ENCODE measurements at places on chromosomes 5 and 9.

- no peak for DNase-seq
Observed at GRCh38 chr5:150341331-150341730, 16.2 kb upstream of the TCOF1 start.

GRCh38 chr5:68424799-68425537 lies 209.4 kb downstream of the PIK3R1 start:
- DNase-seq: peak; percentile 20

- no peak for DNase-seq
Observed at GRCh38 chr5:39675676-39676075, 250.9 kb upstream of the DAB2 start.

- DNase-seq: no peak
Observed at GRCh38 chr9:134659688-134660131, 18.1 kb downstream of the COL5A1 start.

GRCh38 chr9:89808756-89809181 lies 204.0 kb downstream of the GADD45G start:
- peak; percentile 74 for DNase-seq

GRCh38 chr9:135135929-135136315 lies 48.5 kb downstream of the OLFM1 start:
- DNase-seq: no peak

DNA sequence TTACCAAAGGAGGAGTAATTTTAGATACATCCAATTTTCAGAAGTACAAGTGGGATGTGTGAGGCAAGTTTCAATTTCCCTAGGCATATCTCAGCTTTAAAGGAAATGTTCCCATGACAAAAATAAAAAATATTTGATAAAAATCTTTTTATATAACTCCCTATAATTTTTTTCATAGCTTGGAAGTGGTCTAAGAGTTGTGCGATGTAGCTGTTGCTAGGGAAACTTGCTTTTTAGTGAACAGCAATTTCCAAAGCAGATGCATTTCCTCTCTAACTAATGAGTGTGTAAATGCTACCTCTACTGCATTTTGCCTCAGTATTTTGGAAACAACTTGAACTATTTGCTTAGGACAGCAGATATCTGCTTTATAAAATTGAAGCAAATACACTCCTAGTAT lies 39.6 kb downstream of the MACIR start:
- DNase-seq: no peak

DNA sequence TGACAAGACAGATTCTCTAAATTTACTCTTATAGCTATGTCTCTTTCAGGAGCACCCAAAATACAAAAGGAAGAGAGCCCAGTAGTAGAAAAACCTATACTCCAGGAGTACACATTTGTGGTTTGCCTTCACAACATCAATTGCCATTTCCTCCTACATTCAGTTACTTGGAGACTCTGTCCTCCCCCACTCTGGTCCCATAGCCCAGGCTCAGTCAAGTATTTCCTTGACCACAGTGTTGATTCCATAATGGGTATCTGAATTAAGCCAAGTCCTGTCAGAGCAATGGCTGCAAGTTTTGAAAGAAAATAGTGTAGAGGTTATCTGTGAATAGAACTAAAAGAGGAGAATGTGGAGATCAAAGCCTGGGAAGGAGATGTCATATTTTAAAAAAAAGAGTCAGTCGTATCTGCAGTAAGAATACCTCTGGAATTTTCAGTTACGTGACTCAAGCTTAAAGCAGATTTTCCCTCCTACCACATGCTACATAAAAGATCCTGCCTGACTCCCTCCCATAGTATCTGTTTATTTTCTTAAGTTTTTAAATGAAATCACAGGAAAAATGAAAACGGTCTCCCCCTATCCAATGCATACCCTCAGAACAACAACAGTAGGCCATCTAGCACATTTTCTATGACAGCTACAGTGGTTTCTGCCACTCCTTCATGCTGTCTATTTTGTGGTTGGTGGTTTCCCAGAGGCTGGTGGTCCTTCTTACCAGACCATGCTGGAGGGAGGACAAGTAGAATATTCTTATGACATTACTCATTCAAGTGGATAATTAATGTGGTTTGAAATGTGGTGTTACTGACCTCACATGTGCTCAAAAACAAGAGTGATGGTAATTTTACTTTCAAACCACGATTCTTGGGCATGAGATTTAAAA lies 249.7 kb upstream of the TMEM161B start:
- no peak for DNase-seq

GRCh38 chr9:131738293-131739132 lies 1.4 kb downstream of the RAPGEF1 start:
- peak; percentile 65 for DNase-seq

GRCh38 chr9:114372921-114373448 lies 14.8 kb downstream of the AKNA start:
- DNase-seq: no peak

DNA sequence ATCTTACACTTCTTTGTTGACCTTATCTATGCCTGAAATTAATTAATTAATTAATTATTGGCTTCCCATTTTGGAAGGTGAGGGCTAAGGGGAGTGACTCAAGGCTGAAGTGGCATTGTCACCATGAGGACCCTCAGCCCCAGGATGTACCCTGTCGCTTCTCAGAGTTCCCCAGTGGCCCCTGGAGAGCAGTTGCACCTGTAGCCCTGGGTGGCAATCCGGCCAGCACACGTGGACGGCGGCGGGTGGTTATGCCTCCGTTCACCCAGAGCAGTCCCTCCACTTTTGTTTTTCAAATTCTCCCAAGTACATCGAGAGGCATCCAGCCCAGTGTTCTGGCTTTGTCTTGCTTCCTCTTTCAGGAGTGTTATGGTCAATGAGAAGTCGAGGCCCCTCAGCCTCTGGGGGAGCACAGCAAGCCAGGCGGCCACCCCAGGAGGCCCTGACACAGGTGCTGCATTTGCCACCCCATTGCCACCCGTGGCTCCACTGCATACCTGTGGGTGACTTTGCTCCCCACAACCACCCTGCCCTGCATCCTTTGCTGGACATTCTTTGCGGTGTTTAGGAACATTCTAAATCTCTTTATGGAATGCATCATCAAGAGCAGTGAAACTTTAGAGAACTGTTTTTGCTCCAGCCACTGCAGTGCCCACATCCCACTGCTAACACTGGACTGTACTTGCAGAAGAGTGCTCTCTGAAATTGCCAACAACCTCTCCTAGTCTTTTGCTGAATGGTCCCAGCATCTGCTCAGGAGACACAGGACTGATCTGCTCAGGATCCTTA lies 11.5 kb upstream of the IRX2 start:
- no peak for DNase-seq

- no peak for DNase-seq
Observed at GRCh38 chr5:167965710-167966109, 325.7 kb upstream of the WWC1 start.

DNA sequence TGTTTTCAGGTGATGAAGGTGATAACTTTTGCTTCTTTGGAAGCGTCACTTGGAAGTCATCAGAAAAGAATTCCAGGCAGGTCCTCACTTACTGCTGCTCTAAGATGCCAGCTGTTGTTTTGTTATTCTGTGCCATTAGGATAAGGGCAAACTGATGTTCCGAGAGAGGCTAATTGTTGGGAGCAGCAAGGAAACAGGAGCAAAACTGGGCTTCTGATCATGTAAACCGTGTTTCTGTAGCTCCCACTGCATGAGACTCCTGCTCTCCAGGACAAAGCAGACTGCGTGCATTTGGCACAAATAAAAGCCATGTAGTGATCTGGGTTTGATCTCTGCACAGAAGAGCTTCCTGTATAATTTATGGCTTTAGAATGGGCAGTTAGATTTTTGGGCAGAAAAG lies 248.2 kb downstream of the MAN2A1 start:
- no peak for DNase-seq

GRCh38 chr9:11931109-11931508 lies 762.1 kb upstream of the TYRP1 start:
- DNase-seq: no peak

GRCh38 chr5:124951661-124952060 lies 205.2 kb upstream of the ZNF608 start:
- no peak for DNase-seq

- DNase-seq: no peak
Observed at GRCh38 chr9:125633116-125633745, 73.8 kb downstream of the MAPKAP1 start.

DNA sequence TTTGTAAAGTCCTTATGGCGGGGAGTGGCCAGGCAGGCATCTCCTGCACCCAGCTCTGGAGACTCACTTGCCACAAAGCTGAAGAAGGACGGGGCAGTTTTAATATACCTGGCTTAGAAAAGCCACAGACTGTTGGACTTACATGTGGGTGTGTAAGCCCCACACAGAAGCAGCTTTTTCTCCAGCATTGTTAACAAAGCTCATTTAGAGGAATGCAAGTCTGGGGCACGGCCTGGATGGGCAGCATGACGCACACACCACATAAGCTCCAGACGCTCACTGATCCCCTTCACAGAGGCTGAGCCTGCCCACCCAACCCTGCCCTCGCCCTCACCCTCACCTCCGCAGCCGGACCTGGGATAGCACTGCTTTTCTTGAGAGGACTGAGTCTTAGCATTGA lies 58.0 kb upstream of the PDE8B start:
- DNase-seq: no peak

- DNase-seq: no peak
Observed at GRCh38 chr9:99249619-99250018, 27.5 kb downstream of the SEC61B start.

DNA sequence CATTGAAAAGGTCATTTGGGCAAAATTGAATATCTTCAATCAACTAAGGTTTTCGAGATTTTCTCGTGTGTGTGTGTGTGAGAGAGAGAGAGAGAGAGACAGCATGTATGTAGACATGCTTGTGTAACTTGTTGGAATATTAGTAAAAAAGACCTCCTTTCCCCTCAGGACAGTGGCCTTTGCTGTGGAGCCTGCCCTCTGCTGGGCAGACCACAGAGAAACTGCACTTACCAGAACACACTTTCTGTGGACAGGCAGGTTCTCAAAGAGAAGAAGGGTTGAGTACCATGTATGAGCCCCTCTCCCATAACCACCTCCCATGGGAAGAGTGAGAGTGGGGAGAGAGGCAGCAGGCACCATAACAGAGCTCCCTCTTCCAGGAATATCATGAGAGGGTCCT lies 45.6 kb downstream of the CFAP90 start:
- no peak for DNase-seq

GRCh38 chr5:163838738-163839137 lies 333.3 kb downstream of the MAT2B start:
- DNase-seq: no peak

DNA sequence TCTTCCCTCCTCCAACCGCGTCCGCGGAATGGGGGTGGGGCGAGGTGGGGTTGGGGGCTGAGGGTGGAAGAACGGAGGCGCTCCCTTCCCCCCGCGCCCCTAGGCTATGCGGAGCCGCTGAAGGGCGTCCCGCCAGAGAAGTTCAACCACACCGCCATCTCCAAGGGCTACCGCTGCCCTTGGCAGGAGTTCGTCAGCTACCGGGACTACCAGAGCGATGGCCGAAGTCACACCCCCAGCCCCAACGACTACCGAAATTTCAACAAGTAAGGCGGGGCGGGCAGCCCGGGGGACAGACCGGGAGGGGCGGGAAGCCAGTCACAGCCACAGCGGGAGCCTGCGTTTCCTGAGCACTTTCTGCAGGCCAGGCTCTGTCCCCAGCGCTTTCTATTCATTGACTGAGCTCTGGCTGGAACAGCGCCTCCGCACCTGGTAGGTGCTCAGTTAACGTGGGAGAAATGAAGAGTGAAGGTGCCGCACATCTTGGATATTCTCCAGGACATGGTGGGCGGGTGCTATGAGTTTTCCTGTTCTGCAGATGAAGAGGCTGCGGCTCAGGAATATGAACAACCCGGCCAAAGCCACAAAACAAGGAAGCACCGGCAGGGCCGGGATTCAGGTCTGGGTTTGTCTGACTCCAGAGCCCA lies 11.3 kb downstream of the MYOZ3 start:
- DNase-seq: peak; percentile 47
